Body of pancreas (tissue), 4 donors: ENCODE measurements at places on chromosomes 4 and X. TPM values are rescaled to one million over a fixed set of nuclear protein-coding genes. Genes with fewer than 3 reads are reported as not detected.

MTMR8 gene
- 1.0 TPM for total RNA-seq

EGFL6 gene
- not detected for total RNA-seq

CXCL13 gene
- total RNA-seq, result not detected

BTK gene
- total RNA-seq, result 2.6 TPM

TGIF2LX gene
- not detected for total RNA-seq

PLXNB3 gene
- total RNA-seq, result 13.2 TPM

VSIG4 gene
- total RNA-seq, result 14.8 TPM

KIAA1210 gene
- total RNA-seq, result not detected

F8A1 gene
- 21.5 TPM for total RNA-seq

CCDC110 gene
- 20.1 TPM for total RNA-seq

TMEM31 gene
- total RNA-seq, result not detected

CACNA1F gene
- not detected for total RNA-seq

PLAC8 gene
- 2.6 TPM for total RNA-seq

CD38 gene
- 0.78 TPM for total RNA-seq

KLB gene
- total RNA-seq, result 2.1 TPM

GRIA3 gene
- total RNA-seq, result 0.99 TPM

HDAC6 gene
- 75.5 TPM for total RNA-seq

LAS1L gene
- 12.7 TPM for total RNA-seq

LRIT3 gene
- total RNA-seq, result not detected

THOC2 gene
- 77.5 TPM for total RNA-seq

IQCM gene
- not detected for total RNA-seq
